ENCODE measurements at places on chromosomes 13 and 19.

DNA sequence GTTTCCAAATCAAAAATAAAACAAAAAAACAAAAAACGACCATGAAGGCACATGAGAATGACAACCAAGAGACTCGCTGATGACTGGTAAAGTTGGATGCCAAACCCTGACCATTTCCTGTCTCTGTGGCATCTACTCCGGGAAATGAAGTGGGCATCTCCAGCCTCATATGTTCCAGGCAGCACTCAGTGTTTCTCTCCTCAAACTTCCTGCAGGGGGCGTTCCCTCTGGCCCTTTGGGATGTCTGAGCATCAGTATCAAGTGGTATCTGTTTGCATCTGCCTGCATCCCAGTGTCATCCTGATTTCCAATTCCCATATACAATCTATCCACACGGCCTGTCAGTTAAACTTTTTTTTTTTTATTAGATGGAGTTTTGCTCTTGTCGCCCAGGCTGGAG lies 9.8 kb upstream of the SIGLEC12 start:
- DNase-seq: no peak

GRCh38 chr19:42313096-42313839 lies at the start of gene TMEM145:
TSS of gene TMEM145 (plus strand) at chr19:42313309. CDS start at chr19:42313377, 68 bp downstream.
- DNase-seq: peak; percentile 78

DNA sequence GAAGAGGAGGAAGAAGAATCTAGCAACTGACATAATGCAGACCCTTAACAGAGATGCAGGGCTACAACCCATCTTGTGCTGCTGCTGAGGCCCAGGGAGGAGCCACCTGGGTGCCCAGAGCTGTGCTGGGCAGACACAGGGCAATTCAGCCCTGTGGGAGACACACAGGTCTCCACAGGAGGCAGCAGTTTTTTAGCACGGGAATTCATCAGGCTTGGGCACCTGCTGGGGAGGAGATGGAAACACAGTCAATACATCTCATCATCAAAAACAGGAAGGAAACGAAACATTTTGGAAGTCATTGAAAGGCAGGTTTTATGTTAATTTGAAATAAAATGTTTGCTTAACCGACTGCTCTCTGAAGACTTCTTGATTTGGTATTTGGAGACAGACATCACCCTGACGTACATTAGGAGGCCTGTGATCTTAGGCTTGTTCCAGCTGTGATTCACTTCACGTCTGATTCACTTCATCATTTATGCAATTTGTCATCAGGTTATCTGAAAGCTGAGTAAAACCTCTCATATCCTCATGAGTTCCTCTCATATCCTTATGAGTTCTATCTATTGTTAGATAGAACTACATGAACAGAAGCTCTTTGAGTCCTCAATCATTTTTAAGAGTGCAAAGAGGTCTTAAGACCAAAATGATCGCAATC lies 77.4 kb downstream of the CYSLTR2 start:
- DNase-seq: no peak

DNA sequence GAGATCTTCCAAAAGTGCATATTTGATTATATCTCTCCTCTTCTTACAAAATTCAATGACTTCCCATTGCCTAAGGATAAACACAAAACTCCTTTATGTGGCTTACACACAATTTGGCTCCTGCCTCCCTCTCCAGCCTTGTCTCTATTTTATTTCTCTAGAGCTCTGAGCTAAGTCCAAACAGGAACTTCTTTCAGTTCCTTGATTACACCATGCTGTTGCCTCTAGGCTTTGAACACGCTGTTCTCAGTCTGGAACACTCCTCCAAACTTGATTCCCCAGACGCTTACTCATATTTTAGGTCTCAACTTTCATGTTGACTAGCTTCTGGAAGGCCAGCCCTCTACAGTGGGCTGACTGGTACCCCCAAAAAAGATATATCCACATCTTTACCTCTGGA lies 258.5 kb downstream of the COG6 start:
- DNase-seq: no peak

GRCh38 chr19:15583346-15583745 lies 31.7 kb upstream of the CYP4F8 start:
- DNase-seq: no peak

DNA sequence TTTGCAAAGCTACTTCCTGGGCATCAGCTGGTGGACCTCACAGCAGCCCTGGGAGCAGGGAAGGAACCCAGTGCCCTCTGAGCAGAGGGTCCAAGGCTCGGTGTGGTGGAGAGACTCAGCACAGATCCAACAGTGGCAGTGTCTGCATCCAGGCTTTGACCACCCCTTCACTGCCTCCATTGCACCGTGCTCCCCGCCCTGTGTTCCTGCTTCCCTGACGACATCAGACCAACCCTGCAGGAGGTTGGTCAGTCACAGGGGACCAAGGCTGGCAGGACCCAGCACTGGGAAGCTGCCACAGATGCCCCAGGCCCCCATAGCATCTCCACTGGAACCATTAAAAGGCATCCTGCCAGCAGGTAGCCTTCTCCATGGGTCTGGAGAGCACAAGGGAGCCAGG lies 7.8 kb upstream of the VSTM2B start:
- DNase-seq: no peak

DNA sequence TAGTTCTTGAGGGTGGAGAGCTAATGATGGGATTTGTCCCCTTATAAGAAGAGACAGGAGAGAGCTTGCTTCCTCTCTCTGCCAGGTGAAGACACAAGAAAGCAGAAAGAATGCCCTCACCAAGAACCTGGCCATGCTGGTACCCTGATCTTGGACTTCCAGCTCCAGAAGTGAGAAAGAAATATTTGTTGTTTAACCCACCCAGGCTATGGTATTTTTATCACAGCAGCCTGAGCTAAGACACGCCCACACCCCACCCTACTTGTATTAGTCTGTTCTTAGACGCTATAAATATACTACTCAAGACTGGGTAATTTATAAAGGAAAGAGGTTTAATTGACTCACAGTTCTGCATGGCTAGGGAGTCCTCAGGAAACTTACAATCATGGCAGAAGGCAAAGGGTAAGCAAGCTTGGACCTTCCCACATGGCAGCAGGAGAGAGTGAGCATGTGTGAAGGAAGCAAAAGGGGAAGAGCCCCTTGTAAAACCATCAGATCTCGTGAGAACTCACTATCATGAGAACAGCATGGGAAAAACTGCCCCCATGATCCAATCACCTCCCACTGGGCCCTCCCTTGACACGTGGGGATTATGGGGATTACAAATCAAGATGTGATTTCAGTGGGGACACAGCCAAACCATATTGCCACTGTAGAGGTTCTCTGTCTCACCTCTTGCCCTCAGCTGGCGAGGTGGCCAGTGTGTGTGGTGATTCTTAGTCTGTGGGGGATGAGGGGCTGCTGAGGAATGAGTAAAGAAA lies 57.4 kb upstream of the RCBTB2 start:
- DNase-seq: no peak

GRCh38 chr19:55227241-55228014 lies 1.1 kb downstream of the TMEM86B start:
- DNase-seq: no peak

GRCh38 chr19:42284591-42285341 lies 15.7 kb downstream of the CIC start:
- DNase-seq: no peak

DNA sequence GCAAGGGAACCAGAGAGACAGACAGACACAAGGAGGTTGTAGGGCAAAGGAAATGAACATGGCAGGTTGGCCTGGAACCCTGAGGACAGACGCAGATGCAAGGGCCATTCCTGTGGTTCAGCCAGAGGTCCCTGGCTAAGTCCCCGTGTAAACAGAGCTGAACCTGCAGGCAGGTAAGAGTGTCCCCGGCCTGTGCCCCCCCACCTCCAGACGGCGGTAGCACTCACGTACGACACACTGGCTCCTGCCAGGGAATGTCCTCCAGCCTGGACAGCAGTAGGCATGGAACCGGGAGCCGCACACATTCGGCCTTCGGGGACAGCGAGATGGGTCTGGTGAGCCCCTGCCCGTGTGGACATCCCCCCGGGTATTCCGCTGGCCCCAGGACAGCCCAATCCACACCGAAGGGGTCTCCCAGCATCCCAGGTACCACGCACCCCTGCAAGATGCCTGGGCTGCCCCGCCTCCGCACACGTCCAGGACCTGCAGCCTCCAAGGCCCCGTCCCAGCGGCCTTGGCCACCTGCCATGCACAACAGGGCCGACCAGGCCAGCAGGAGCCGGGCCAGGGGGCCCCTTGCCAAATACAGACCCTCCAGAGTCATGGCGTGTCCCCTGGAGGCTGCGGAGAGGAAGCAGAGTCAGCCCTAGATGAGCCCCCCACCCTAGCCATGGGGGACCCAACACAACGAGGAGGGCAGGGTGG lies 2.4 kb downstream of the FBN3 start:
- DNase-seq: no peak

Measured in GM13976 (cell line).